ENCODE measurements at places on chromosomes 4 and X.

- DNase-seq: no peak
Observed at GRCh38 chr4:8675383-8675782, 82.8 kb downstream of the CPZ start.

DNA sequence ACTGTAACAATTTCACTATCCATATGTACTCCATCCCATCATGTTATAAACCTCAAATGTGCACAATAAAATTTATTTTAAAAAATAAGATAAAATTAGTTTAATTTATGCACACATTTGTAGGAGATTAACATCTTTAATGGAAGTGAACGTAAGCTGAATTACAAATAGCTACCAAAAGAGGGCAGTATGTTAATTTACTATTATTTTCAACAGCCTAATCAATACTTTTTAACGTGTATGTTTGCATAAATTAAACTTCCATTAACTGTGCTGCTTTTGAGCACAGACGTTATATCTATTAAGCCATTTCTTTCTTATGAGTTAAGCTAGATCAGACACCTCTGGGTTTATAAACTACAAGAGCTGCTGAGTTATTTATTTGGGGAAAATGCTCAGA is 56.5 kb upstream of the PHKA2 start:
- no peak for DNase-seq

DNA sequence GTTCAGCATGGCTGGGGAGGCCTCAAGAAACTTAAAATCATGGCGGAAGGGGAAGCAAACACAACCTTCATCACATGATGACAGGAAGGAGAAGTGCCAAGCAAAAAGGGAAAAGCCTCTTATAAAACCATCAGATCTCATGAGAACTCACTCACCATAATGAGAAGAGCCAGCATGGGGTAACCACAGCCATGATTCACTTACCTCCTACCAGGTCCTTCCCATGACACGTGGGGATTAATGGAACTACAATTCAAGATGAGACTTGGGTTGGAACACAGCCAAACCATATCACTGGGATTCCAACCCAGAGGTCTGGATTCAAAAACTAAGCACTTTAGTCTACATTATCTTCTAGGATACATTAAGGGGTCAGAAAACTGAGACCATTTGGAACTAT is 609.6 kb upstream of the SPANXN1 start:
- DNase-seq: no peak

GRCh38 chr4:102799816-102800215 is 27.5 kb downstream of the UBE2D3 start:
- DNase-seq: no peak

- DNase-seq: no peak
Observed at GRCh38 chrX:111181951-111182350, 86.0 kb downstream of the PAK3 start.

DNA sequence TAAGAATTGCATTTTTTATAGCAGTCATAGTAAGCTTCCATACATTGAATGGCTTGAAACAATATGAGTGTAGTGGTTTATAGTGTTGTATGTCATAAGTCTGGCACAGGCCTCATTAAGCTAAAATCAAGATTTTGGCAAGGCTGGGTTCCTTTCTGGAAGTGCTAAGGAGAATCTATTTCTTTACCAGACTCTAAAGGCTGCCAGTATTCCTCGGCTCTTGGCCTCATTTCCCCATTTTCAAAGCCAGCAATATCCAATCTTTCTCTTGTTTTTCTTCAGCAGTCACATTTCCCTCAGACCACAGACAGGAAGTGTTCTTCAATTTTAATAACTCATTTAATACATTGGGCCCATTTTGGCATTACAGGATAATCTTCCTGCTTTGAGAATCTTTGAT is 1155.5 kb upstream of the PABPC4L start:
- no peak for DNase-seq

DNA sequence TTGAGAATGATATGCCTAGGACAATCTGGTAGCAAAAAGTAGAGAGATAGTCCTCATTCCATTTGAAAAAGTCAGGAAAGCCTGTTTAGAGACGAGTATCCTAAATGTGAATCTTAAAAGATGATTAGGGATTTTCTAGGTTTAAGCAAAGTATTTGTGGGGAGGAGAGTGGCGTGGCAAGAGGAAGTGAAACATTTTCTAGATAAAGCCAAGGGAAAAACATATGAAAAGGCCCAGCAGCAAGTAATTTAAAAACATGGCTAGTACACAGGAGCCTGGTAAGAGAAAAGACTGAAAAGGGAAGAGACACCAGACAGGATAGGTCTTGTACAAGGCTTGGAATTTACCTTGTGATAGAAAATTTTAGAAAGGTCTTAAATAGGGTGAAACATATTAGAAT is 45.9 kb downstream of the CORIN start:
- no peak for DNase-seq

GRCh38 chr4:51894059-51894645 is 51.2 kb downstream of the DCUN1D4 start:
- DNase-seq: no peak

GRCh38 chr4:87025614-87026041 is 90.8 kb downstream of the AFF1 start:
- no peak for DNase-seq

GRCh38 chr4:173498023-173498422 is 32.0 kb downstream of the HAND2 start:
- no peak for DNase-seq

DNA sequence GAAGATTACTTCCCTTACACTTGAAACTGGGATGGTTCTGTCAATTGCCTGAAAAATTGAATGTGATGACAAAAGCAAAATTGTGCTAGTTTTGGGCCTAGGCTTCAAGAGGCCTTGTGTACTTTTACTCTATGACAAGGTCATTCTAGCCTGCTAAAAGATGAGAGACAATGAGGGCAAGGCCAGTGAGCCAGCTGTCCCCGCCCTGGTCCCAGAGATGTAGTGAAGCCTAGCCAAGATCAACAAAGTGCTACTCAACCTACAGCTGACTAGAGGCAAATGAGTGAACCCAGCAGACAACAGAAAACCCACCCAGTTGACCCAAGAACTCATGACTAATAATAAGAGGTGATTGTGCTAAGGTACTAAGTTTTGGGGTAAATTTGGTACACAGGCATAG is 248.7 kb downstream of the IL15 start:
- no peak for DNase-seq

GRCh38 chrX:65600106-65600505 is 65.5 kb upstream of the LAS1L start:
- no peak for DNase-seq

GRCh38 chr4:102503831-102504786 is 3.0 kb downstream of the NFKB1 start:
- no peak for DNase-seq

- DNase-seq: no peak
Observed at GRCh38 chr4:138724530-138724929, 291.1 kb upstream of the NOCT start.

- no peak for DNase-seq
Observed at GRCh38 chr4:146522869-146523205, 1.1 kb upstream of the SLC10A7 start.

DNA sequence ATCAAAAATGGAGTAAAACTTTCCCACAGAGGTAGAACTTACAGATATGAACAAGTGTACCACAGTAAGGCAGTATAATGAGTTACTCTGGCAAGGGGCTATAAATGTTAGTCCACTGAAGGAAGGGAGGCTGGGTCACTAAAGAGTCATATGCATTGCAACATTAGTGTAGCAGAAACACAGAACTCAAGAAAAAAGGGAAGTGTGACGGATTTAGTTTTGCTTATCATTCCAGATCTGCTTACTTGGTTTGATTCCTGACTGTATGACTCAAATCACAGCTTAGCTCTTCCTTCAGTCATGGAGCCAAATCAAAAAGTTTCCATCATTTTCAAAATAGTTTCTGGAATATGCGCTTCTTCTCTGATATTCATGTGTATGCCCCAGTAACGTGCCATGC is 148.7 kb downstream of the FSTL5 start:
- no peak for DNase-seq

DNA sequence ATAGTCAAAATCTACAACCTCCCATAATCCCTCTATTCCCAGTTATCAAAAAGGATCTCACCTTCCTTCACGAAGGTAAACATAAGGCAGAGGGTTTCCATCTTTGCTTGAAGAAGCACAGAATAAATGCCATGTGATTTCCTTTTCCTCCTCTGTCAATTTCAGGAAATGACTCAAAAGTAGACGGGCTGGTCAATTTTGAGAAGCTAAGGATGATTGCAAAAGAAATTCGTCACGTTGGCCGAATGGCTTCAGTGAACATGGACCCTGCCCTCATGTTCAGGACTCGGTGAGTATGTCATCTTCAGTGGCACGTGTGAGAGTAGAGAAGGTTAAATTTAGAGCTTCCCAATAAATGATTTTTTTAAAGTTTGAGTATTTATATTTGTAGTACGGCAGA is 240.2 kb downstream of the RAPGEF2 start:
- DNase-seq: no peak

DNA sequence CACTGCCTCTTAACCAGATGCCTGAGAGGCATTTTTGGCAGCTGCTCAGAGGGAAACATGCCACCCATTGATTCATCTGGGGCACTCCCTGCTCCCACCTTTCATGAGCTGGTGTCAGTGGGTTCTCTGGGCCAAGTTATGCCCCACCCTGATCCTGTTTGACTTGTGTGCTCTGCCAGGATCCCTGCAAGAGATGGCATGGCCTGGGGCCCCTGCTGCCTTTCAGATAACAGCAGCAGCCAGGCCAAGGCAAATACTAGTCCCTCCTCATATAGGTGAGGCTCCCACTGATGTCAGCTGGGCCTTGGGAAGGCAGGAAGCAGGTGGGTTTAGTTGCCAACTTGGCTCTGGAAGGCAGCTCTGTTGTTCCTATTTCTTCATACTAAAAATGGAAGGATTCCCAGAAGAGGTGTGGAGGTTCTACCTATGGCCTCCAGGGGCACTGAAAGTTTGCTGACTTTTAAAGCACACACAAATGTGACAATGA is 192.9 kb upstream of the RBPJ start:
- no peak for DNase-seq

GRCh38 chr4:1090465-1091440 is 22.6 kb downstream of the RNF212 start:
- DNase-seq: no peak

- no peak for DNase-seq
Observed at GRCh38 chr4:111228396-111228795, 605.5 kb upstream of the PITX2 start.

GRCh38 chrX:77899081-77899828 is at the start of gene COX7B:
Gene COX7B (plus strand): TSS chrX:77899468. CDS start chrX:77899554, 86 bp downstream.
- DNase-seq: peak; percentile 28

DNA sequence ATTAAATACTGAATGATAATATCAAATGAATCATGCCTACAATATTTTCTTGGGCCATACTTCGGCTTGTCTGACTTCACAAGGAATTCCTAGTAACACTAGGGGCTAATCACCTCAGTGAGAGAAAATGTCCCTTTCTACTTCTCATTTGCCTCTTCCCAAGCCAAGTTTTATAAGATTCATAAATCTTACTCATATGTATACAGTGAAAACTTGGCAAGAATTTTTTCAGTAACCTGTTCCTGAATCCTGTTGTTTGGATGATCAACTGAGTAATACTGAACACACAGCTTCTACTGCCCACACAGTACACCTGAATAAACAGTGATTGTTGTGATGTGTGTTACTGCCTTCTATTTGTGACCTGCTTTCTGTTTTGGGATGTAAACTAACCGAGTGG is 16.5 kb downstream of the TMPRSS11E start:
- no peak for DNase-seq

DNA sequence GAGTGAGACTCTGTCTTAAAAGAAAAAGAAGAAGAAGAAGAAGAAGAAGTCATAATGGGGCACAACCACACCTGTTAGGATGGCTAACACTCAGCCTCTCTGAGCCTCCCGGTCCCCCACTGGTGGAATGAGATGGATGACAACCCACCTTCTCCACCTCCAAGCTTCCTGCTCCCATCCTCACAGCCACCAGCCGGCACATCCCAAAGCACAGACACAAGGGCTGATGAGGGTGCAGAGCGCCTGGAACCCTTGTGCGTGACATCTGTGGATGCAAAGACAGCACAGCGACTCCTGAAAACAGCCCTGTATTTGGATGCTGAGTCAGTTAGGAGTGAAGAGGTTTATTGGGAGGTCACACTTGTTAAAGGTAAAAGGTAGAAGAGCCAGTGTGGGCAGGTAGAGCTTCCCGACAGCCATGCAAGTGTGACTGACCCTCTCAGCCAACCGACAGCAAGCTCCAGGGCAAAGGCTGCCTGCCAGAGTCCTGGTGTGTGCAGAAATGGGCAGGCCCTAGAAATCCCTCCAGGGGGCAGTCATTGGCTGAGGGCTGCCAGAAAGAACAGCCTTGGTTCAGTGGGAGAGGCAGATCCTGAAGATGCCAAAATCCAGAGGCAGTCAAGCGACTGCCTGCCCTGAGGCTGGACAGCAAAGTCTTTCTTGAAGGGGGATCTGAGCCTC is 26.6 kb upstream of the MAN2B2 start:
- peak; percentile 56 for DNase-seq

- DNase-seq: peak; percentile 2
Observed at GRCh38 chr4:110970642-110971041, 347.8 kb upstream of the PITX2 start.

DNA sequence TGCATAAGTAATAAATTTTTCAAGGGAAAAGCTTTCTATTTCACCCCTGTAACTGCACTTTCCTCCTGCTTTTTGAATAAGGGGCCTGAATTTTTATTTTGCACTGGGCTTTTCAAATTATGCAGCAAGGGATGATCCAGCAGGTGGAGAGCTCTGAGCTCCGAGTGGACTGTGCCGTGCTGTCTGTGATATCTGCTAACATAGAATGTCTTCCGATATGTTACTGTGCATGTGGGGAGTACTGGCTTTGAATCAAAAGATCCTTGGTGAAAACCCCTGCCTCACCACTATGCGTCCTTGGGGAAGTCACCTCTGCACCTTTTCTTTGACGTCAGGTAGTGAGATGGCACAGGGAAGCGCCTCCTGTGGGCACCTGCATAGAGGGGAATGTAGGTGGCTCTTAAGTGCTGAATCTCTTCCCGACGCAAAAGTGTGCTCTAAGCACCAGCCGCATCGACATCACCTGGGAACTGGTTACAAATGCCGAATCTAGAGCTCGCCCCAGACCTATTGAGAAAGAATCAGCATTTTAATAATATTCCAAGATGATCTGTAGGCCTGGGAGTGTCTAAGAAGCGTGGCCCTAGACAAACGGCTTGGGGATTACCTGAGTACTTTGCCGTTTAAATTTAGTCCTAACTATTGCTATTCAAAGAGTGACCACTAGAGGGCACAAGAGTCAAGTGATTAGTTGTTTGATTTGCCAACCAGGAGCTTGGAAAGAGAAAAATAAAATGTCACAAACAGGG is 19.2 kb upstream of the WFS1 start:
- DNase-seq: peak; percentile 76

DNA sequence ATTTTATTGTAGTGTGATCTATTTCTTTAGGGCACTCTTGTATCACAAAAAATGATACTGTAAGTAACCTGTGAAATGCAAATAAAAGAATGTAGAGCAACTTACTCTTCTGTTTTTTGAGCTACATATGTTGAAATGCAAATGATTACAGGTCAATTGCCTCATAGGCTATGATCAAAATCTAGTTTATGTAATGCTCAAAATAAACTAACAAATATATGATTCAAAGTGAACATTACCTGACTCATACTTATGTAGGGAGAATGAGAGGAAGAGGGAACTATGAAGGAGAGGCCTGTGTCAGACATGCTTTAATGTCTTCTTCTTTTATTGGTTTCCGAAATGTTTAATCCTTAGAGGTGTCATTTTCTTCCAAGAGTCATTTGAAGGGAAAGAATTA is 5.0 kb upstream of the RPS6KA3 start:
- no peak for DNase-seq

GRCh38 chr4:25131926-25132325 is 28.3 kb downstream of the SEPSECS start:
- no peak for DNase-seq

GRCh38 chrX:129773649-129774458 is 5.9 kb upstream of the SASH3 start:
- no peak for DNase-seq

- DNase-seq: no peak
Observed at GRCh38 chrX:108022491-108023089, 22.3 kb upstream of the VSIG1 start.

Measured in H54 (cell line).